ENCODE measurements at places on chromosomes 2 and 18.

- no peak for DNase-seq
Observed at GRCh38 chr18:59907660-59908059, 7.9 kb downstream of the PMAIP1 start.

- DNase-seq = no peak
Observed at GRCh38 chr18:69659142-69659651, 258.5 kb downstream of the DOK6 start.

DNA sequence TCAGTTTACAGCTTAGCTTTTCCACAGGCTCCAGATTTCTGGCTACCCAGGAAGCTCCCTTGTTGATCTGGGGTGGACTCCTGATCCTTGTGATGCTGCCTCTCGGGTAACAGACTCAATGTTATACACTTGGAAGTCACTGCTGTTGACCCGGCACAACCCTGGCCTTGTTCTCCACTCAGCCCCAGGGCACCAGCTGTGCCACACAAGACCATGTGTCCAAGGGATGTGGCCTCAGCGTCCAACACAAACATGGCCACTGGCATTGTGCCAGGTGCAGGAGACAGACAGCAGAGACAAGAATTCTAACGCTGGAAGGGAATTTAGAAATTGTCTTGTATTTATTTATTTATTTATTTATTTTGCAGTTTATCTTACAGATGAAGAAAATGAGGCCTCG, 39.0 kb upstream of the PPP4R1 start:
- no peak for DNase-seq

DNA sequence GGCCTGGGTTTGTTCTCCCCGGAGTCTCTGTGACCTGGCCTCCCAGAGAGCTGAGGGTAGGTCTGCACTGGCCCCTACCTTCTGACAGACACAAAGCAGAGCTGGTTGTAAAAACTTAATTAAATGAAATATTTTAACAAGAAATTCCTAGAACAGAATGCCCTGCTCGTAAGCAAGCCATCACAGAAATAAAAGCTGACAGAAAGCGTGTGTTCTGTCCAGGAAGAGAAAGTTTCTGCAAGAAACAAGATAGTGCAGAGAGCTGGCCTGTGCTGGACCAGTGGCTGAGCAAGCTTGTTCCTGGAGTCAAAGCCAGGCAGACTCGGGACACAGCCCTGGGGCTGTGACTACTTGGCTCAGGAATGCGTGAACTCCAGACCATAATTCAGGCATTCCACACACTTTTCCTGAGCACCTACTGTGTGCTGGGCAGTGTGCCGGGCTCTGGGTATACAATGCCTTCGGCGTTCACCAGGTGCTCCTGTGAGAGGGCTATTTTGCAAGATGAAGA, 51.6 kb downstream of the APOB start:
- DNase-seq = no peak

Measured in activated CD4-positive, alpha-beta T cell treated with anti-CD3 and anti-CD28 coated beads, Interleukin-2, amount 50 U/mL, for 48 hours (primary cell).